ENCODE measurements at places on chromosomes 11 and 22.

DNA sequence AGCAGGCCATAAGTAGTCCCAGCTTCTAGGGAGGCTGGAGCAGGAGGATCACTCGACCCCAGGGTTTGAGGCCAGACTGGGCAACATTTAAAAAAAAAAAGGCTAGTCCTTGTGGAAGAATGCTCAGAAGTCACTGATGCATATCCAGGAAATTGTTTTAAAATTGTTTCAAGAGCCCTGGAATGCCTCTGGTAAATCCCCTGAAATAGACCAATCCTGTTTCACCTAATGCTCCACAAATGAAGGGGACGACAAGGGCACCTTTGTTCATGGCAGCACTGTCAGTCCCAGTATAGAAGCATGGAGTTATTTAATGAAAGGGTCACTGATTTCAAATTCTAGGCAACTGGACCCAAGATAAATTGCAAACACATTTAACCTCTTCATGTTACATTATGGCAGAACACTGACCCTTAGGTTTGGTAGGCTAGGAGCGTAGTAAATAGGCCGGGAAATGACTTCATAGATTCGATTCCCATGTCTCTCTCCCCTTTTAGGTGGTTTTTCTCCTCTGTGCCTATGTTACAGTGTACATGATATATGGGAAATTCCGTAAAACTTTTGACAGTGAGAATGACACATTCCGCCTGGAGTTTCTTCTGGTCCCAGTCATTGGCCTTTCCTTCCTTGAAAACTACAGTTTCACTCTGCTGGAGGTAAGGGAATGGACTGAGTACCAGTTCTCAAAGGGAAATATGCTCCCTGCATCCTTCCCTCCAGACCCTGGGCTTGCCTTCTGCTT lies 11.4 kb downstream of the KDELR3 start:
- no peak for DNase-seq

- DNase-seq: no peak
Observed at GRCh38 chr11:59283311-59283710, 70.6 kb upstream of the MPEG1 start.

DNA sequence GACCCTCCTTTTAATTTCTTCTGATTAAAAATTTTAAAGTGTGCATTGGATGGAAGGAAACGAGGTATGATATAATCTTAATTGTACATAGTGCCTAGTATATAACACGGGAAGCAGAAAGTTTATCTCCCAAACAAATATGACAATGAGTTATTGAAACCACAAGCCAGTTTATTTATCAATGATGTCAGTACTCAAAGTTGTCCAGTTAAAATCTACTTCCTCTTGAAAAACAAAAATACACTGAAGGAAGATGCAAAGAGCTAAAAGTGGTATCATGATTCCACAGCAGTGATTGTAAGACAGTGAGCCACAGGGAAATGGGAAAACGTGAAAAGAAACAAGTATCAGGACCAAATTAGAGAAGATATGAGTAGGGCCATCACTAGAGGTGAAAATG lies 18.8 kb upstream of the OR5B21 start:
- no peak for DNase-seq

GRCh38 chr22:29061773-29062172 lies at the start of gene C22orf31:
Gene C22orf31, minus strand, starts transcription at chr22:29061831. Its CDS starts 39 bp downstream, at chr22:29061792.
- no peak for DNase-seq

GRCh38 chr11:57438345-57439285 lies 11.7 kb upstream of the SLC43A3 start:
- DNase-seq: no peak

DNA sequence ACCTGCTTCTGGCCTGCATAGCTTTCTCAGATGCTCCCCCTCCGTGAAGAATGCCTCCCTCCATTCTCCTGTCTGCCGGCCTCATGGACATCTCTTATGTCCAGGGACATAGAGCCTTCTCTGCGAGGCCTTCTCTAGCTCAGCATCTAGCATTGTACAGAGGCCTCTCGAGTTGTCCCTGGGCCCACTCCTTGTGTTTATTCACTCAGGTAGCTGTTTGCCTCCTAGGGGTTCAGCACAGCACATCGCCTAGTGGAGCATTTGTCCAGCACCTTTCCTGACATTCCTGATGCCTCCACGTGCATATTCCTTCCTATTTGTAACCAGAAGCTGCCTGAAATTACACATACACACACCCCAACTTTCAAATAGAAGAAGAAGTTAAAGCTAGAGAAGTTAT lies 101.3 kb downstream of the TBC1D22A start:
- no peak for DNase-seq

DNA sequence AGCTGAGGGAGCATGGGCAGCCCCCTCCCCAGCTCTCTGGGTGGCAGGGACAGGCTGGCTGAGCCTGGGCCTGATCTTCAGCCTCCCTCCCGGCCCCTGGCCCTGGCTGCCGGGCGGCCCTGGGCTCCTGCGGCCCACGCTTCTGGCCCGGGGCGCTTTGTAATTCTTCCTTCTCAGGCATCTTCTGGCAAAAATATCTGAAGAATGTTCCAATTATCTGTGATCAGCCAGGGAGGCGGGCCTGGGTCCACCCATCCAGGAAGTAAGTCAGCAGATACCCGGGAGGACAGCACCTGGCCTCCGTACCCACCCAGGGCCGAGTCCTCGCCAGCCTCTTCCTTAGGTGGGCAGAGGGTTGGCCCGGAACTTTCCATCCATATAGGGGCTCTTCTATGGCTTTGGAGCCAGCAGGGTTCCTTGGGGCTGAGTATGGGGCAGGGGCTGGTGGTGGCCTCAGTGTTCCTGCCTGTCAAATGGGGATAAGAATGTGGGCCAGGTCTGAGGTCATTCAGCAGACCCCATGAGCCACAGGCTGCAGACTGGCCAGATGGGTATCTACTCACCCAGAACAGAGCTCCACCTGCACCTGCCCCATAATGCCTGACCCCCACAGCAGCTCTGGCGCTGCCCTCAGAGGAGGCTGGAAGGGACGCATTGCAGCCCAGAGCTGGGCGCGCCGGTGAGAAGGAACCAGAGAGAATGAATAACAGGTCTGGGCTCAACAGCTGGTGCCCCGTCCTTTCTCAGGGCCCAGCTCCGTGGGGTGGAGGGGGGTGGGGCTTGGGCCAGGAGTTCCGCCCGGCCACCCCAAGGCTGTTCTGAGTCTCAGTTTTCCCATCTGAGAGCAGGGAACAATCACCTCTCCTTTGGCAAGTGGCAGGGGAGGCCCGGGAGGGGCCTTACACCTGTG lies 16.2 kb downstream of the WNT7B start:
- no peak for DNase-seq

DNA sequence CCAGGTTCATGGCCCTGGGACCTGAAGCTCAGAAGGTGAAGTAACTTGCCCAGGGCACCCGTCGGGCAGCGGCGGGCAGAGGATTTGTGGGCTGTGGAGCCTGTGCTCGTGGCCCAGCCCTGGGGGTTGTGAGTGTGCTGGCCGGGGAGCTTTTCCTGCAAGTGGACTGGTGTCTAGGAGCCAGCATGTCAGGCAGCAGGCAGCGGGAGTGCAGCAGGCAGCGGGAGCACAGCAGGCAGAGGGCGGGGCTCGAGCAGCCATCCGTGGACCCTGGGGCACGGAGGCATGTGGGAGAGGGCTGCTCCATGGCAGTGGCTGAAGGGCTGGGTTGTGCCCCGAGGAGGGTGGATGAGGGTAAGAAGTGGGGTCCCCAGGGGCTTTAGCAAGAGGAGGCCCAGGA lies 72.7 kb upstream of the PPP6R3 start:
- no peak for DNase-seq

Data from NB4 (cell line).